ENCODE measurements at places on chromosomes 1 and 21. TPM values are rescaled to one million over a fixed set of nuclear protein-coding genes. Genes with fewer than 3 reads are reported as not detected.

LEMD1 gene
- total RNA-seq: 2.5 TPM

RSPH1 gene
- 0.43 TPM for total RNA-seq

ERRFI1 gene
- 119 TPM for total RNA-seq

ILDR2 gene
- 9.3 TPM for total RNA-seq

NEK2 gene
- total RNA-seq: 1.4 TPM

TRIM67 gene
- total RNA-seq: 1.1 TPM

ZBTB8B gene
- 0.12 TPM for total RNA-seq

JAM2 gene
- total RNA-seq: 7.2 TPM

LORICRIN gene
- total RNA-seq: not detected

HCRTR1 gene
- not detected for total RNA-seq

AGBL4 gene
- not detected for total RNA-seq

C1orf226 gene
- total RNA-seq: 0.89 TPM

MFN2 gene
- total RNA-seq: 74.0 TPM

C2CD4D gene
- 0.22 TPM for total RNA-seq

LMX1A gene
- total RNA-seq: not detected

MROH9 gene
- total RNA-seq: not detected

MAPKAPK2 gene
- 104 TPM for total RNA-seq

TSACC gene
- 1.2 TPM for total RNA-seq

F13B gene
- total RNA-seq: not detected

- no peak for DNase-seq
Measured at GRCh38 chr21:36735724-36736320, 36.9 kb downstream of the SIM2 start.

GRCh38 chr1:3373175-3373574, 81.3 kb upstream of the ARHGEF16 start:
- DNase-seq: no peak

DNA sequence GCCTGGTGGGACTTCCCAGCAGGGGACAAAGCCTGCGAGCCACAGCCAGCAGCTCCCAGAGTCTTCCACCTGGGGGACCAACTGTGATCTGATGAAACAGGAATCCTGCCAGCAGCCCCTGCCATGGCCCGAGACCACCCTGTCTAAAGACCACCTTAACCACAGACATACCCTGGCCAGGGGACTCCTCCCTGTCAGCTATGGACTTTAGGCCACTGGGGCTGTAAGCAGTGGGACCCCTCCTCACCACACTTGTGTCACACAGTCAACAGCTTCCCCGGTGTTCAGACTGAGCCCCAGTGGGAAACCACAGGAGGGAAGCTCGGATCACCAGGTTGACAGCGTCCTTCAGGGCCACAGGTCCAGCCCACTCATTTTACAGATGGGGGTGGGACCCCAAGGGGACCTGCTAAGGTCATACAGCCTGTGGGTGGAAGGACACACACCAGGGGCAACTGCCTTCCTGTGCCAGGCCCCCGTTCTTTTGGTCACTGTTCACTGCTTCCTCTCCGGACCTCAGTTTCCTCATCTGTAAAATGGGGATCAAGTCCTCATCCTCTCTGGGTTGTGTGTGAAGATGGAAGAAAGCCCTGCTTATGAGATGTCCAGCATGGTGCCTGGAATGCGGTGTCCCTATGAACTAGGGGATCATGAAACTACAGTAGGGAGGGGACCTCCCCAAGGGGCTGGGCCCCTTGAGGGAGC, 11.4 kb downstream of the EPHA2 start:
- no peak for DNase-seq

- DNase-seq: peak; percentile 2
Measured at GRCh38 chr21:26881504-26882228, 36.5 kb upstream of the ADAMTS1 start.

DNA sequence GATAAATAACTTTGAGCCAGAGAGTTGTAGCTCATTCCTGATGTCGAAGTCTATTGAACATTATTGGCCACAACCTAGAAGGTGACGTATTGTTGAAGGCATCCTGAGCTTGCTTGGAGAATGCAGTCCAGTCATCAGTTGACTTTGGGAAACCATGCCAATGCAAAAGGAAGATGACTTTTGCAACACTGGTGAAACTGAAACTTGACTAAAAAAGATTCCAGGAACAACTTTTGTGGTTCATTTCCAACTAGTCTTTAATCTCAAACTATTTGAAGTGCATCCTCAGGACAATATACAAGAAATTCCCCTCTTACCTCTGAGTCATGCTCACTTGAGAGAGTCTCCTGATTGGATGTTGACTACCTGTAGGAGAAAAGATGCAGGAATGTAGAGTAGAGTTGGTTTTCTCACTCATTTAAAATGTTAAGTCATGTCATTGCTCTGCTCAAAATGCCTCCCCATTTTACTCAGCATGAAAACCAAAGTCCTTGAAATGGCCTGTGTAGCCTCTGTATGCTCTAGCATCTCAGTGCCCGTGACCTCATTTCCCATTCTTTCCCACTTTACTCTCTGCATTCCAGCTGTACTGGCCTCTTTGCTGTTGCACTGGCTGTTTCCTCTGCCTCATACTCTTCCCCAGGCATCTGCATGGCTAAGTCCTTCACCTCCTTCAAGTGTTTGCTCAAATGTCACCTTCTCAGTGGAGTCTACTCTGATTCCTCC, 24.4 kb upstream of the LEPR start:
- peak; percentile 79 for DNase-seq

- DNase-seq: no peak
Measured at GRCh38 chr1:7515175-7515574, 255.9 kb upstream of the VAMP3 start.

- DNase-seq: peak; percentile 90
Measured at GRCh38 chr1:25343872-25344271, 5.7 kb downstream of the TMEM50A start.

GRCh38 chr1:8205771-8206170, 112.1 kb upstream of the SLC45A1 start:
- DNase-seq: no peak

- DNase-seq: no peak
Measured at GRCh38 chr1:1332774-1333480, 1.8 kb downstream of the TAS1R3 start.

DNA sequence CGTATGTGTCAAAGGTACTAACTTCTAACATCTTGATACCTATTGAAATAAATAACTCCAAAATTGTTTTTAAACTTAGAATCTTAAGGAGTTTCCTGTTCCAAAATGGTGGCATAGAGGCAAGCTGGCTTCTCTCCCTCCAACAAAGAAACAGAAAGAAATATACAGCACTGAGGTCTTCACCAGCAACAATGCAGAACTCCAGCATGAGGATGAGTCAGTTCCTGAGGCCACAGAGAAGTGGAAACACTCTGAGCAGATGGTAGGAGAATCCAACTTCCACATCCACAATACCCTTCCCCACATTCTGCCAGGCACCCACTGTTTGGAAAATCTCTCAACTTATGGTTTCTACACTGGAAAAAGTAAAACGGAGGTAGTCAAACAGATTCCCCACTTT, 12.2 kb upstream of the PPIH start:
- DNase-seq: no peak

DNA sequence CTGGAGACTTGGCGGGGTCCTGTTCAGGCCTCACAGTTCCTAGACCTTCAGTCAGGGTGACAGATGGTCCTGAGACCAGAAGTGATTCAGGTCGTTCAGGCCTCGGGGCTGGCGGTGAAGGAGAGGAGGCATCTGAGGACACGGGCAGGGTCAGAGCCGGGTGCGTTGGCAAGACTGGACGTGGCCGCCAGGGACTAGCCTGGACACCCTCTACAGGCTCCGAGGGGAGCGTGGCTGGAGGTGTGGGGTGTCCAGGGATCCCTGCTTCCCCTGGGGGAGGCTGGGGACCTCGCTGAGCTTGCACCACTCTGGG, 64.0 kb upstream of the TARDBP start:
- DNase-seq: no peak

DNA sequence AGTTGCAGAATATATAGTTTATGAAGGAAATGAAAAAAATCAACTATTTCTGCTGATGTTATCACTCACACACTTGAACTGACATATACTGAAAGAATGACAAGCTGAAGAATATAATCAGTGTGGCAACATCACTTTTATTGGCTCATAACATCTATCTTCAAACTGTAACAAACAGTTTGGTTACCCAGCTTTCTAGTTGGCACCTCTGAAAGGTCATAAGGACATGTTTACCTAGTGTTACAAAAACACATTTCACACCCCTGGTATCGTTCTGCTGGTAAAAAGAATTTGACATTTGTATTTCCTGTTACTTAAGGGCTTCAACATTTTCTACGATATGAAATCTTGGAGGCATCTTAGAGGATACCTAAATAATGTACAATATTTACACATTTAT, 1267.0 kb upstream of the NCAM2 start:
- DNase-seq: no peak

DNA sequence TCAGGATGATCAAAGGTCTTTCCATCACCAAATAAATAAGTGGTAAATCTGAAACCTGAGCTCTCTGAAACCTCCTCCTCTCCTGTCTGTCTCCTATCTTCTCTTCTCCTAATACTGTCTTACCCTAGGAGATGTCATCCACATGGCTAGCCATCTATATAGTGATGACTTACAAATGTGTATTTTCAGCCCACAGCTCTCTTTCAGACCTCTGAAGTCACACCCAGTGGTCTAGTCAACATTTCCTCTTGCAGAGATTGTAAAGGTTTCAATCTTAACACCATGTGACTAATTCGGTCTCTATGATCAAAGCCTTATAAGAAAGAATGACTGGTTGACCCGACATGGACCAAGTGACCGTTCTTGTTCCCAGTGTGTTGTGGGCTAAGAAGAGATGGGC, 63.1 kb upstream of the DPT start:
- no peak for DNase-seq

- no peak for DNase-seq
Measured at GRCh38 chr1:1420654-1421141, 378 bp downstream of the ANKRD65 start.

DNA sequence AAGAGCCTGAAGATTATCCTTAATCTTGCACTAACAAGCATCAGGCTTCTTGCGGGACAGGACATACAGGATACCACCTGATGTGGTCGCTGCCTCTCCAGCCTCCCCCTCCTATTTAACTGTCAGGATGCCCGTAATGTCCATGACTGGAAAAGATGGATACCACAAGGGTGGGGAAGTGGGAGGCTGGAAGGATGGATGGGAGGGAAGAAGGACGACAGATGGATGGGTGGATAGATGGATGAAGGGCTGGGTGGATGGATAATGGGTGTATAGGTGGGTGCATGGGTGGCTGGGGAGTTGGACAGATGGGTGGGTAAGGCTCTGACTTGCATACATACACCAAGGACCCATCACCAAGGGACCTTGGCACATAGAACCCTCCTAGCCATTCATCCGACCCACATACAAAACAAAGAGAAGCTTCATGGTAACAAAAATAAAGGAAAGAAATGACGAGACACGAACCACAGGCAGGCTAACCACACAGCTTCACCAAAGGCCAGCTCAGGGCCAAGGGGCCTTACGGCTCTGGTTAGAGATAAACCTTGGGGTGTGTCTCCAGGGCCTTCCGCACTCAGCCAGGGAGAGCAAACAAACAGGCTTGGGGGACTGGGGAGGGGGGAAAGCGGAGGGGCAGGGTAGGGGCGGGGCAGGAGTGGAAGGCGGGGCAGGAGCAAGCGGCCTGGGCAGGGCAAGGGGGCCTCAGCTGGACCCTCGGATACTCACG, 50.5 kb downstream of the HSPG2 start:
- no peak for DNase-seq

DNA sequence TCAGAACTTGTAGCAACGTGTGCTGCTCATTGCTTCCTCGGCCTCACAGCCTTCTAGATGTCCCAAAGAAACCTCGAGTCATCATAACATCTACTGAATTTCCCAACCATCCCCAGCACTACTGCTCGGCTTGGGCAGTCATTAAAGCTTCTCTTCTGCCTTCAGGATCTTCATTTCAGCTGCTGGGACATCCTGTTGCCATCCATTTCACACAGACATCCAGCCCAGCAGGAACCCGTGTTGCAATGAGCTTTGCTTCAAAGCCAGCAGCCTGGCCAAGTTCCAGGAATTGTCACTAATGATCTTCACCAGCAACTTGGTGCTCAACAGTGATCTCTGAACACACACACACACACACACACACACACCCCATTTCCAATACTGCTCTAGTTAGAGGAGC, 18.5 kb downstream of the WLS start:
- peak; percentile 51 for DNase-seq

GRCh38 chr1:84407958-84408422, 9.7 kb downstream of the DNASE2B start:
- DNase-seq: no peak

- peak; percentile 54 for DNase-seq
Measured at GRCh38 chr1:212977781-212978645, 27.7 kb downstream of the VASH2 start.

GRCh38 chr1:169019419-169020058, 87.0 kb upstream of the ATP1B1 start:
- no peak for DNase-seq

DNA sequence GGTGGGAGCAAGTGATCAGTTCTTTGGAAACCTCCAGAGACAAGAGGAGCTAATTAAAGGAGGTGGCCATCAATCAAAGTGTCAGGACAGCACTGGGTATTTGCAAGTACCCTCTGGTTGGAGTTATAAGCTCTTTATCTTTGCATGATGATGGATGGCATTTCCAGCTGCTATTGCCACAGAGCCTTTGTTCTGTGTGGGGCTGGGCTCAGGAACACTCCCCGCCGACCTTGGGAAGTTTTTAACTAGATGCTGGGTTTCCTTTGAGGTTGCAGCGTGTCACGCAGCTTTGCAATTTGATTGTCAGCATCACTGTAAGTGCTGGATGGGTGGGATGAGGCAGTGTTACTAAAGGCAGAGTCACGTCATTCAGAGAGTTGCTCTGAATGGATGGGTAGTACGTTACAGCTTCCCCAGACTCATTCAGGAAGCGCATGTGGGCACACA, 68.9 kb downstream of the CNIH3 start:
- DNase-seq: peak; percentile 12

DNA sequence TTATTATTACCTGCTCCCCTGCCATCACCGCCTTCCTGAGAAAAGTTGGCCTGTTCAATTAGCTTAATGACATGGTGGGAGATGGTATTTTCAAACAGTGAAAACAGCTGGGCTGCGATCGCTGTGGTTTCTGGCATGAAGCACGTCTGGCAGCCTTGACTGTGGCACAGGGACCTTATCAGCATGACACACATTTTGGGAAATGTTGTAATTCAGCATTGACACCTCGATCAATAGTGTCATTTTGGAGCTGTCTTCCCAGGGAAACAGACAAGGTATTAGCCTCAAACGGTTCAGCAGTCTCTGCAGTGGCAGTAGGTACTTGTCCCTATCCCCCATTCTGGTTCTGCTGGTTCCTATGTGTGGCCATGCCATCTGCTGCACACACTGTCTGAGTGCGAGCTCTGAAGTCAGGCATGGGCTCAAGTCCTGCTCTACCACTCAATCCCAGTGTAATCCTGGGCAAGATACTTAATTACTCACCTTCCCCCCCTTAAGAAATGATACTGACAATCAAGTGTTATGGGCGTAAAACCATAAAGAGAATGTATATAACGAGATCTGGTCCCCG, 154.5 kb upstream of the KCND3 start:
- no peak for DNase-seq
